ENCODE measurements at places on chromosomes 16 and 17.

DNA sequence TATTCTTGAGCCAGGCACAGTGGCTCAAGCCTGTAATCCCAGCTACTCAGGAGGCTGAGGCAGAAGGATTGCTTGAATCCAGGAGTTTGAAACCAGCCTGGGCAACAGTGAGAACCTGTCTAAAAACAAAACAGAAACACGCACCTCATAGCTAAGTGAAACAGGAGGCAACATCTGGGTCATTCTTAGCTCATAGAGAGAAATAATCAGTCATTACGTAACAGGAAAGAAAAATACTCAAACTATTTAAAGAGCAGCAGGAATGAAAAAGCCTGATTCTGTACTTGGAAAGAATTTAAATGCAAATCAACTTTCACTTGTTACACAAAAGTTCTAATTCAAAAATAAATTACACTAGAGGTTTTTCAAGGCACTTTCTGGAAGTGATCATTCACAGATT is 17.2 kb downstream of the CHCT1 start:
- no peak for DNase-seq

DNA sequence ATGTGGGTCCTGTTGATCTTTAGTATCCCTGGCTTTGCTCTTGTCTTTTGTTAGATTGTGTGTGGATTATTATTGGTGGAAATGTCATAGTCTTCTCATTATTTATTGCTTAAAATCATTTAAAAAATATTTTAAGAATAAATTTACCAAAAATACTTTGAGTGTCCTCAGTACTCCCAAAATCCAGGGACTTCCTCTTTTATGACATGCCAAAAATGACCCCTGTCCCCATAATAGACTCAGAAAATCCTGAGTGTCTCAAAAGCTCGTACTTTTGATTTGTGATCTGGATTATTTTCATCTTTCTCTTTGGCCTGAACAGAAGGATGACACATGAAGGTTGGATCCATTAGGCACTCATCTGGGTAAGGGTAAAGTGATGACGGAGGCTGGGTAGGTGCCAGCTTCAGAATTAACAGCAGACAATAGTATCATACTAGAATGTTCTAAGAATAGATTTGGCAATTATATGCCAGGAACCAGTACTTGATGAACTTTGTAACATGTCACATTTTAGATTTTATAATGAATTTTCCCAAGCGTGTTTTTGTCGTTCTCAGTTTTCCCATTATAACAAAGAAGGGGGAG is 602.2 kb upstream of the CDH8 start:
- peak; percentile 19 for DNase-seq

- DNase-seq: no peak
Observed at GRCh38 chr17:14461227-14461548, 160.3 kb downstream of the HS3ST3B1 start.

DNA sequence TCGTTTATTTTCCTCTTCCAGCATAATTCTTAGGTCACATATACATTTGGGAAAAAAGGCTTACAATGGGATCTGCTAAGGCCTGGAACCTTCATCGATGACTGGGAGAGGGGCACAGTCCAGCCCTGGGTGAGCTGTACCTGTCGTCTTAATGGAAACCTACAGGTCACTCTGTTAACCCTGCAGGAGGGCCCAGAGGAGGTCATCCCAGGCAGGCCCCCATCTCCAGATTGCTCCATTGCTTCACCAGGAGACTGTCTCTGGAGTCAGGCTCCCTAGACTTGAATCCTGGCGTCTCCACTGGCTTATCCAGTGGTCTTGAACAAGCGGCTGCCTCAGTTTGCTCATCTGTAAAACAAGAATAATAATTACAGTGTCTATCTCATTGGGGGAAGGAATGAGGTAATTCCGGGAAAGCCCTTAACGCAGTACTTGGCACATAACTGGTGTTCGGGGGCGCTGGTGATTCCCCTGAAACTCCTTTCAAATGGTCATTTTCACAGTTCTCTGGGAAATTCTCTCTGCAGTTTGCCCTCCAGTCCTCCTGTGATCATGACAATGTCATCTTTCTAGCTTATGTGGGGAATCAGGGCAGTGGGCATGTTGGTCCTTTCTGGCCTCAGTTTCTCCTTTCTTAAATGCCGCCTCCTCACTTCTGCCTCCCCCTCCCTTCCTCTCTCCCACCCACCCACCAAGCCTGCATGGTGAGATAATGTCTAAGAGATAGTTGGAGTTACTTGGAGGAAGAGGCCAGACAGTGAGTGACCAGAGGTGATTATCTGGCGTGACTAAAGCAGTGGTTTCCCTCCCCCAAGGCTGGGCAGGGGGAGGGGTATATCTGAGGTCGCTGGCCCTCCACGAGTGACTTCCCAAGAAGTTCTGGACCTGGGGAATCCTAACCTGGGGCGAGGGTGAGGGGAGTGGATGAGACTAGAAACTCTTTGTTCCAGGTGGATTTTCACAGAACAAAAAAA is 31.3 kb upstream of the TAC4 start:
- no peak for DNase-seq

GRCh38 chr16:83781-84615 is 6.0 kb downstream of the MPG start:
- DNase-seq: no peak

All from left ventricle myocardium inferior (tissue), 1 donor.